ENCODE measurements at places on chromosomes 2 and 18. TPM values are rescaled to one million over a fixed set of nuclear protein-coding genes. Genes with fewer than 3 reads are reported as not detected.

TRIM43 gene
- total RNA-seq = not detected

IL1R1 gene
- total RNA-seq = 135 TPM

GRCh38 chr18:48854780-48855179 lies 96.0 kb downstream of the SMAD7 start:
- DNase-seq = no peak

C2orf15 gene
- total RNA-seq = not detected

DNA sequence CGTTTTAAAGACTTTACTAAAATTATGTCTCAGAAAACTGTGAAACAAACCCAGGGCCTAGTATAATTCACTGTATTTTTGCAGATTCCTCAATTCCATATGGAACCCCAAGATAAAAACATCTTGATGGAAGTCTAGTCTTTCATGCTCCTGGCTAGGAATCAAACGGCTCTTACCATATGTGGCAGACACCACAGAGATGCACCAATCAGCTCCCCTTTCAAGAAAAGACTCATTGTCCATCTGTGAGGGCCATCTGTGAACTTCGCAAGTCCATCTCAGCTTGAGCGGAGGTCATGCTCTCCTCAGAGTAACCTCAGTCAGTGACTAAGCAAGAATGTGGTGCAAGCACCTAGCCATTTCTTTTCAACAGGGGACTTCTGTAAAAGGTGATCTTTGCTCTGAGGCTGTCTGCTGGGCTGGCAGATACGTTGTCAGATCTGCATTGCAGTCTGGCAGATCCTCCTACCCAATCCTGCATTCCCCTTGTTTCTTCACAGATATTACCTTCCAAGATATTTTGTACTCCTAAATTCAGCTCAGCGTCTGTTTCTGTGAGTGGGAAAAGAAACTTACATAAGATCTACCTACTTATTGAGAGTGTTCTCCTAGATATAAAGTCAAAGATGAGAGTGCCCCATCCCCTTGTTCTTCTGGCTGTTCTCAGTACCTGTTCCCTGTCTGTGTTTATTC lies 419.3 kb downstream of the SPAG16 start:
- no peak for DNase-seq

DNA sequence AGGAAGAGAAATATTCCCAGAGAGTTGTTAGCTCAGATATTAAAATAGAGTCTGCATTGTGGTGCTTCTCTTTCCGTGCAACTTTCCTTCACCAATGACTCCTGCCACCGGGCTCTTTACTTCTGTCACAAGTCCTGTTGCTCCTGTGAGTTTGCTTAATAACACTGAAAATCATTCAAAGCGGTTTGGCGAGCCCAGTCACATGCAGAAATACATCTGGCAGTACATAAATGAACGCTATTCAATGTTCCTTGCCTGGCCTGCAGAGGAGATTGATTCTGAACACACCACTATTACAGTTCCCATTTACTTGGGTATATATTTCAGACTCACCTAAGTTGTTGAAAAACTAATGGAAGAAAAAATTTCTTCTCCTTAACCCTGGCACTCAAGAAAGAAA lies 276.6 kb downstream of the ZNF521 start:
- DNase-seq = no peak

DNA sequence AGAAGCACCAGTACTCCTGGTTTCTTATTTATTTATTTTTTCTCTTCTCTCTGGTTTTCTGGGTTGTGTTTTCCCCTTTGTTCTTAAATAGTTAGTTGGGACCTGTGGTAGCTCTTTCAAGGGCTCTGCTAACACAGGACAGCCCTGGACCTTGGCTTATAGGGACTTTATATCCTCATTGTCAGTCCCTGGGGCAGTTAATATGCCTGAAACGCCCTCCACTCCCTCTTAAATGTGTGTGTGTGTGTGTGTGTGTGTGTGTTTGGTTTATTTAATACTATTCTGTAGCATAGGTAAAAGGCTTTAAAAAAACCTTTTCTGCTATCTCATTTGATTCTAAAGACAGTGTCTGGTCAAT lies 54.6 kb downstream of the GATA6 start:
- DNase-seq = no peak

- DNase-seq = no peak
Observed at GRCh38 chr18:57436965-57437333, 1.8 kb downstream of the ONECUT2 start.

GRCh38 chr2:240456447-240457222 lies 21.2 kb downstream of the GPC1 start:
- peak; percentile 39 for DNase-seq

LIPG gene
- 23.7 TPM for total RNA-seq

DNA sequence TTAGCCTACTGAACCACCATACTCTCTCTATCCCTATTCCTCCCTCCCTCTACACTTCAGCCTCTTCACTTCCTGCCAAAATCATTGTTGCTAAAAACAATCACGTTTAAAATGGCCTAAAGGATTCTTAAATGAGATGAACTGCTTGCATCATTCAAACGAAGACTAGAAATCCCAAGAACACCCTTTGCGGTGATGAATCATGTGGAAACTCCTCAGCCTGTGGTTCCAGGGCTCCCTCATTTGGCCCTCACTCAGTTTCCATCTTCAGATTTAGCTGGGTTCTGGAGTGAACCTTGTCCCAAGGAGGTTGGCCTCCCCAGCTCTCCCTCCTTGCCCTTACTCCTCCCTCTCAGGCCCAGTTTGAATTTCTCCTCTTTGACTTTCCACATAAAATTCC lies 125.6 kb upstream of the CDC42EP3 start:
- DNase-seq = no peak

DNA sequence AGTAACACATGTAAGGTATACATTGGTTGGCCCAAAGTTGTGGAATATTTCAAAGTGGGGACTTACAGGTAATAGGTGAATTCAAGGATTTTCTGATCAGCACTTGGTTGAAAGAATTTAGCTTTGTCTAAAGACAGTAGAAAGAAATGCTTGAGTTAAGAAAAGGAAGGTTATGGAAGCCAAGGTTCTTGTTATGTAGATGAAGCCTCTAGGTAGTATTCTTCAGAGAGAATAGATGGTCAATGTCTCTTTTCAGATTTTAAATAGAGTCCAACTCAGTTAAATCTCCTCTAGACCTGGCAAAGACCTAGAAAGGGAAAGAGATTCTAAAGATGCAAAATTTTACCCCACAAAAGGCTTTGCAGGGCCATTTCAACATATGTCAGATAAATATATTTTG lies 157.4 kb downstream of the ANKRD30B start:
- DNase-seq = no peak

DNA sequence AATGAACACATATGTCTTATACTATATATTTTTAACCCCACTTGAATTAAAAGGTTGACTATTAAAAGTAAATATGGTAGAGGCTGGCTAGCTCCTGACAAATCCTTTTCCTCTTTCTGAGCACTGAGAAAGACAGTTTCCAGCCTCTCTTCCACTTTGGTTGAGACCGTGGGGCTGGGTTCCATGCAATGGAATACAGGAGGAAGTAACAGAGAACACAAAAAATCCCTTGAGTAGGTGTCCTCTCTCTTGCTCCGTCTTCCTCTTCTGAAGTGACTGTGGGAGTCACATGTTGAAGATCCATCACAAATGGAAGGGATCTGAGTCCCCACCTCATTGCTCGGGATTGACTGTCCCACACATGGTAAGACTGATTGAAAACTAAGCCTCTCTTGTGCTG lies 36.6 kb upstream of the SIGLEC15 start:
- no peak for DNase-seq

- no peak for DNase-seq
Observed at GRCh38 chr2:227597998-227598397, 695 bp upstream of the SCYGR2 start.

- DNase-seq = no peak
Observed at GRCh38 chr2:97752342-97753334, 39.3 kb downstream of the ZAP70 start.

DNA sequence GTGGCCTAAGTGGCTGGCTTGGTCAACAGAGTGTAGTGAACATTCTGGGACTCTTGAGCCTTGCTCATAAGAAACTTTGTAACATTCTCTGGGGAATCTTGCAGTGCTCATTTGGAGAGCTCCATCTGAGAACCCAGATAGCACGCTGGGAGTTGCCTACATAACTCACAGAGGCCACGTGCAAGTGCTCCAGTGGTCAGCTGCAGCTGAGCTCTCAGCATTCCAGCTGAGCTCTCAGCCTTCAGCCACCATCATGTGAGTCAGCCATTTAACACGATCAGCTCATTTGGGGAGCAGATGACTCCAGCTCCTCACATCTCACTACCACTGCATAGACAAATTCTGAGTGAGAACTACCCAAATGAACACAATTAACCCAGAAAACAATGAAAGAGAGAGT lies 25.5 kb upstream of the CTNNA2 start:
- no peak for DNase-seq

NDC80 gene
- 2.4 TPM for total RNA-seq

- no peak for DNase-seq
Observed at GRCh38 chr2:51304311-51304710, 272.4 kb upstream of the NRXN1 start.

GRCh38 chr2:135227386-135227785 lies 175.3 kb downstream of the RAB3GAP1 start:
- no peak for DNase-seq

- DNase-seq = no peak
Observed at GRCh38 chr18:75154997-75155396, 53.9 kb downstream of the PTGR3 start.

DNA sequence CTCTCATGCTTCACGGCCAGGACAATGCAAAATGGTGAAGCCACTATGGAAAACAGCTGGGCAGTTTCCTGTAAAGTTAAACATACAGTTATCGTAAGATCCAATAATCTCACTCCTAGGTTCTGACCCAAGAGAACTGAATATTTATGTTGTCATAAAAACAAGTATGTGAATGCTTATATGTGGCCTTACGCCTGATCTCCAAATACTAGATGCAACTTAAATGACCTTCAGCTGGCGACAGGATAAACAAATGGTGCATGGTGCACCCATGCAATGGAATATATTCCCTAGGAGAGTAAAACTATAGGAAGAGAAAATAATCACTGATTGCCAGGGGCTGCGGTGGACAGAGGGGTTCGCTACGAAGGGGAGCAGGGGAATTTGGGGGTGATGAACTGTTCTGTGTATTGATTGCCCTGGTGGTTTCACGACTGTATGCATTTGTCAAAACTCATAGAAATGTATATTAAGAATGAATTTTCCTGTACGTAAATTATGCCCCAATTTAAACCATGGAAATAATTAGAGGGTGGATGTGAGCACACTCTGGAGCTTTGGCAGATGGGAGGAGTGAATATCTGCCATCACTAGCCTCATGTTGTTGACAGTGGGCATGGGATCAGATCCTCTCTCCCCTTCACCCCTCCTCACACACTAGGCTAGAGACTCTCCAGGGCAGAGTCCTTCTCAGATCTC lies 100.8 kb upstream of the MYCN start:
- no peak for DNase-seq
